ENCODE measurements at places on chromosomes 6 and 20.

DNA sequence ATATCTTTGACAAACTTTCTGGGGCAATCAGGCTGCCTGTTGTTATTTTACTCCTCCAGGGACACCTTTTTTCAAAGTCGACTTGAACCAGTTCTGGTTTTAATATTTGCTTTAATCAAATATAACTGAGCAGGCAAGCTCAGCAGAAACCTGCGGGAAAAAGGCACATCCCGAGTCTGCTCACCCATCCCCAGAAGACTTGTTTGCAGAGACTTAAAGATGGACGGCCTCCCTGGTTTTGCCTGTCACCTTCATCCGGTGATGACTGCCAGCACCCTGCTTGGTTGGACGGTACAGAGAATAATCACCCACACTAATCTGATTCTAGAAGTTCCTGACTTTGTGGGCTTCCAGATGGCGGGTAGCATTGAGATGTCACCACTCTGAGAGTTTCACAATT, 36.8 kb downstream of the PPP1R3G start:
- DNase-seq: peak; percentile 12

- peak; percentile 100 for DNase-seq
Observed at GRCh38 chr6:11770546-11771466, 7.8 kb downstream of the ADTRP start.

DNA sequence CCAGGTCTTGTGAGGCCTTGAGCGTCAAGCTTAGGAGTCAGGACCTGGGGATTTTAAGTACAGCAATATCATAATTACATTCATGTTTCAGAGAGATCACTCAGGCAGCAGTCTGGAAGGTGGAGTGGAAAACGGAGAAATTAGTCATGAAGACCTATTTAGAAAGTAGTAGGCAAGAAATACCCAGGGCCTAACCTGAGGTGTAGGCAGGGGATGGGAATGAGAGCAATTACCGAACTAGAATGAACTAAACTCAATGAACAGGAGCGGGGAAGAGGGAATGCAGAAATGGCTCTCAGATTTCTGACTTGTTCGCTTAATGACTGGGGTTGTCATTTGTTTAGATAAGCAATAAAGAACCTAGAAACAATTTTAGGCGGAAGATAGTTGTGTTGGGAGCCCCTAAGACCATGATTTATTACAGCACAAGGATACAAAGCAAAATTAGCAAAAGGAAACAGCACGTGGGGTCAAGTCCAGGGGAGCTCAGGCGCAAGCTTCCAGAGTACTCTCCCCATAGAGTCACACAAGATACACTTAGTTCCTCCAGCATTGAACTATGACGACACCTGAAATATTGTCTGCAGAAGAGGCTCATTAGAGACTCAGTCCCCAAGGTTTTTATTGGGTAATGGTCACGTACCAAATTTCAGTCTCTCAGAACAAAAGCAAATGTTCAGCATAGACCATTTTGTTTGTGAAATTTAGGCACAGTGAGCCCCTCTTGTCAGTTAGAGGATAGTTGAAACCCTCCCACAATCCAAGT, 178.8 kb upstream of the AKAP12 start:
- DNase-seq: peak; percentile 52

DNA sequence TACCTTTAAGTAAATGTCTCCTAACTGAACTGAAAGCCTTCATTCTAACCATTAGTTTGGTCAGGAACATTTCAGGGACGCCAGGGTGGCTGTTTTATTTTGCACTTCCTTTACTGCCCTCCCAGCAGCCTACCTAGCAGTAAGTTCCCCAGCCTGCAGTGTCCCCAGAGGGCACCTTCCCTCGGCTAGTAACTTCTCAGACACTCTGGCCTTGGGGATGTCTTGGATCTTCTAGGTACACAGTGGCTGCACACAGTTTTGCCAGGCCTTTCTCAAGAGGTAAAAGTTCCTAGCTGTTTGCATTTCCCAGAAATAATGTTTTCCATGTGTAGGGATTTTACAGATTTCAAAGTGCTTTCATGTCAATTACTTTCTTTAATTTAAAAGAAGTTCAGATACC, 378 bp upstream of the LAMA2 start:
- no peak for DNase-seq

- no peak for DNase-seq
Observed at GRCh38 chr6:137698636-137699030, 168.4 kb upstream of the TNFAIP3 start.

GRCh38 chr20:34997131-34997561, 41.5 kb downstream of the MYH7B start:
- peak; percentile 55 for DNase-seq

DNA sequence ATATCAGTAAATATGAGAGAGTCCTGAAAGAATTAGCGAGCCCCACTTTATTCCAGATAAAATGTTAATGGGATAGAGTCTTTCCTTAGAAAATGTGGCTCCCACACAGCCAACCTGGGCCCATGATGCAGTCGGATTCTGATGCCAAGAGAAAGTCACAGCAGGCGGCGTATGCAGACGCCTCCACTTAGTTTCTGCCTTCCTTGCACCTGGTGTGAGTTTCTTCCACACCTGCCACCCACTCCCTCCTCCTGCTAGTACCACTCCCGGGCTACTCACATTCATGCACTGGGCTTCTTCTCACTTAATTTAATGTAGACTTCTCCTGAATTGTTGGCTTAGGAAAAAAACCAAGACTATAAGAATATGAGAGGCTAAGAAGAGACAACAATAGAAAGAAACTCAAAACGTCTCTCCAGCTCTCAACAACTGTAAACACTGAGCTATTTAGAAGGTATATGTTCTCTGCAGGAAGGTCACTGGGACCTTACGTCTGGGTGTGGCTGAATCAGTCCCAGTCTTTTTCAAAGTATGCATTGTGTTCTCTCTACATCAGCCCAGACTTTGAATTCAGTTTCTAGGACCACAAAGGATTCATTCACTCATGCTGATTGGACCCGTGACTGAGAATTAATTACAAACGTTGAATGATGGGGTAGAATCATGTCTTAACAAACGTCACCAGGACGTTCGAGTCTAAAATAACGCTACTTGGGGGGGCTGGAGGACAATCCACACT, 70.4 kb downstream of the GCNT2 start:
- no peak for DNase-seq

- DNase-seq: no peak
Observed at GRCh38 chr6:33720998-33721397, 9.5 kb upstream of the UQCC2 start.

DNA sequence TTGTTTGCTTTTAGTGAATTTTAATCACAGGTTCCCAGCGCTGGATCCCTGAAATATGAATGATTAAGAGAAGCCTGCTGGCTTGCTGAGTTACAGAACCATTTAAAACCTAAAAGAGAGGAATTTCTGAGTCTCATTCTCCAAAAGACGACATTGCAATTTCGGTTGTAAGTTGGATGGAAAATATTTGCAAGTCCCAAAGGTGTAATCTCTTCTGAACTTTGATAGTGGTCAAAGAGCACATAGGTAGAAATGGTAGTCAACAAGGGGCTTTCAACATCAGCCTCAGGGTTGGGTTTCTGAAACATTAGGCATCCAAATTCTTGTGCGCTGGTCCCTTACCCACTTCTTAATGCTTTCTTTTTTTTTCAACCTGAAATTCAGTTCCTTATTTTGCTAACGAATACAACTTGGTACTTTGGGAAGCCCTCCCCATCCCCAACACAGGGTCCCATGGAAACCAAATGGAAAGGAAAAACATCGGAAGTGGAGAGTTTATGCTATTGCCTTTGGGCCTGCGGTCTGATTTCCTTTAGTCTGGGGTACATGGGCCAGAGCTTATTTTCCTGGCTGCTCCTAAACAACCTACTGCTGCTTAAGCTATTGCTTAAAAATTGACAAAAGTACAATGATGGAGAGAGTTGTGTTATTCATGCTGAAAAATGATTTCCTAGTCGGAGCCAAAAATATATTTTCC, 117.0 kb upstream of the KCNK16 start:
- DNase-seq: no peak

- no peak for DNase-seq
Observed at GRCh38 chr6:144315981-144316861, 31.1 kb downstream of the UTRN start.

- DNase-seq: no peak
Observed at GRCh38 chr20:57952136-57952535, 242.3 kb upstream of the PMEPA1 start.

DNA sequence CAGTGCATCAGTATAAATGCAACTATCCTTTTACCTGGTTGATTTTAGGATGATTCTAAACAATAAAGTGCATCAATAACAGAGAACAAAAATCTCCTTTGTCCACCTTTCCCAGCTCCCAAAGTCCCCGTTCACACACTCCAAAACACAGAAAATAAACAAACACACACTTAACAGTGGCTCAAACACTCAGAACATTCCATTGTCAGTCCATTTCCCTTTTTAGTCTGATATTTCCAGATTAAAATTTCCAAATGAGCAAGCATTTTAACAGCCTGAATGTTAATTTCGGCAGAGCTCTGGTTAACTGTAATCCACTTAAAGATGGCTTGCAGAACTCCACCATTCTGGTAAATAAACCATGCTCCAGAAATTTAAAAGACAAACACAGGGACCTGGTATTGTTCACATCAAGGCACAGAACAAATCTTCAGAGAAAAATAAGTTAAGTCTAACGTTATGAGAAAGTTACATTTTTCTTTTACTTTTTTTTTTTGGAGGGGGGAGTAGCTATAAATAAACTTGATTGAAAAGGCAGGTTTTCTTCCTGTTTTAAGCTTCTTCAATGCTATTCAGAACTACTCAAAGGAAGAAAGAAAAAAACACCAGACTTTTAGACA, 100.8 kb downstream of the DST start:
- no peak for DNase-seq

DNA sequence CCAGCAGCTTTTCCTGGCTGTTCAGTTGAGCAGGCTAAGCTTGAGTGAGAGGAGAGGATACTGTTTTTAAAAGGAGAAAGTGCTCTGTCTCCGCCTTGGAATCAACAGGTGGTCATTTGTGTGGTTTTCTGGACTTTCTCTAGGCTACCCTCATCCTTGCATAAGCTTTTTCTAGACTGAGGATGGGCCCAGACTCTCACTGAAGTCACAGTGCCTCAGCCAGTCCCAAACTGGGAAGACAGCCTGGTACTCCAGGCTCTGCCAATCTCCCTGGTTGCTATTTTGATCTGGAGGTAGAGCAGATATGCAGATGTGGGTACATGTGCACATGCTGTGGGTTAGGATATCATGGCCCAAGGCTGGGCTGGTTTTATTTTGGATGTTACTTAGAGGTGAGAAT, 7.0 kb downstream of the SCUBE3 start:
- DNase-seq: no peak

- DNase-seq: no peak
Observed at GRCh38 chr6:40881501-40881900, 157.5 kb downstream of the UNC5CL start.

DNA sequence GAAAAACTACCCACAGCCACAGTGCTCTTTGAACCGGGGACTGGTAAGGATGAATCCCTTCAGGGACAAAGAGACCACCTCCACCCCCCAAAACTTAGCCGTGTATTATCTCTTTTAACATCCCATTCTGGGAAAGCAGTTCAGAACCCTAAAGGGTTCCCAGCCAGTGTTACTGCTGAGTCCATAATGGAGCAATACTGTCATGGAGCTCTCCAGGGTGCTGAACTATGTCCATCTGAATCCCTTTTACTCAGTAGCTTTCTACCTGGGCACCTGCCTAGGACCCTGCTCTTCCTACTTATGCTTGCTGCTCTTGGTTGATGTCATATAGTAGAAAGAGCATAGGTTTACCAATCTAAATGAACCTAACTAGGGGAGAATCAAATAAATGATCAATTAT, 22.3 kb upstream of the SAYSD1 start:
- DNase-seq: peak; percentile 30

DNA sequence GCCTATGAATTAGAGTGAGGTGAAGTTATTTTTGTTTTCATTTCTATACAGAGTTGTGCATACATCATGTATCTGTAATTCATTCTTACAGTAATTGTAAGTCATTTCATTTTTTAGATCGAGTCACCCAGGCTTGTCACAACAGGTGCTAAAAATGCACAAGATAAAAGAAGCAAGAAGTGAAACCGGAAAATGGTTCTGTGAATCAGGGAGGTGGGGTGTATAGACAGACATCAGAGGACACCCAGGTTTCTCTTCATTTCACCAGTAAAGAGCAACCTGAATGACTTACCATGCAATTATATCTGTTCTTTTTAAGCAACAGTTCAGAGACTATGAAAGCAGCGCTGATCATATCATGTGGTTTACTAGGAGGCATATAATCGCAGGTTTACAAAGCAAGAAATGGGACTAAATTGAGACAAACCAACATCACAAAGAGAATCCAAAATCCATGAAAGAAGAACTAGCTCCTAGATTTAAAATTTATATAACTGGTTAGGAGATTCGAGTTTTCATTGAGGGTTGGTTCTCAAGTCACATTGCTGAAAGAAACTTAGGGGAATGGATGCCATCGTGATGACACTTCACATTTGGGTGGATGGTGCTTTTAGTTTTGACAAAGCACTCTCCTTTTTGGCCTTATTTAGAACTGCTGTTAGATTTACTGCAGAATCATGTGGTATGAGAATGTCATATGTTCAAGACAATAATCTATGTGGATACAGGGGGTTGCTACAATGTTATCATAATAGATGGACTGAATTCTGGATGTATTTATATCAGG, 27.9 kb upstream of the TBC1D7 start:
- no peak for DNase-seq

GRCh38 chr6:10719964-10720264, 3.0 kb upstream of the TMEM14C start:
- no peak for DNase-seq

DNA sequence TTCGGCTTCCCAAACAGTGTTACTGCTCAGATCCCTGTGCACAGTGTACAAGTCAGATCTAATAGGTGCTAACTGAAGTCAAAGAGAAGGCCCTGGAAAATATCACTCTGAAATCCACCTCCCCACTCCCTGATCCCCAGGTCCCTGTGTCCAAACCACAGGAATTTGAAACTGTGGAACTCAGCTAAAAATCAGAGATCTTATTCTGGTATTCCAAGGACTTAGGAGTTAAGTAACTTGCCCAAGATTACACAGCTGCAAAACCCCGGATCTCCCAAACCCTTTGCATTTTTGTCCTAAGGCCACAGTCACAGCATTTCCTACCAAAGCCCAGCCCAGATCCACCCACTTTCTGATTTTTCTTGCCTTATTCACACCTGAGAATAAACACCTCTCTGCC, 32.3 kb upstream of the SLC23A2 start:
- DNase-seq: peak; percentile 67

- no peak for DNase-seq
Observed at GRCh38 chr6:11514672-11515071, 22.9 kb upstream of the TMEM170B start.

All from amniotic epithelial cell (primary cell).